Lung microvascular endothelial cell (primary cell): ENCODE measurements at places on chromosomes 2 and 18.
A peak's percentile ranks its signal among the peaks of the same experiment; 100 is the strongest.

DNA sequence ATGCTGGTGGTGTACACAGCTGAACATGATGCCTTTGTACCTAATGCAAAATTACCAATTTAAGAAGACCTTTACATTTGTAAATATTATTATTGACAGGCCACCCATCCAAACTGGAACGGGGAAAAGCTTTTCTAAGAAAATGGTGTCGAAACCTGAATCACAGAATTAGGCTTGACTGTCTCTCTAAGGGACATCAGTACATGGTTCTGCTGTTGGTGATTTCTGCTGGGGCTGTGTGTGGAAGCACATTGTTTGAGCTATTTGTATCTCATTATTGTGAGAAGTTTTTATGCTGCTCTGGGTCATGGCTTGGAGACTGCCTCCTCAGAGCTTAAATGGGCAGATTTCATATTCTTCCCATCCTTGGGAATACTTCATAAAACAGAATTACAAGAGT is 420.9 kb upstream of the POU3F3 start:
- DNase-seq, result no peak

DNA sequence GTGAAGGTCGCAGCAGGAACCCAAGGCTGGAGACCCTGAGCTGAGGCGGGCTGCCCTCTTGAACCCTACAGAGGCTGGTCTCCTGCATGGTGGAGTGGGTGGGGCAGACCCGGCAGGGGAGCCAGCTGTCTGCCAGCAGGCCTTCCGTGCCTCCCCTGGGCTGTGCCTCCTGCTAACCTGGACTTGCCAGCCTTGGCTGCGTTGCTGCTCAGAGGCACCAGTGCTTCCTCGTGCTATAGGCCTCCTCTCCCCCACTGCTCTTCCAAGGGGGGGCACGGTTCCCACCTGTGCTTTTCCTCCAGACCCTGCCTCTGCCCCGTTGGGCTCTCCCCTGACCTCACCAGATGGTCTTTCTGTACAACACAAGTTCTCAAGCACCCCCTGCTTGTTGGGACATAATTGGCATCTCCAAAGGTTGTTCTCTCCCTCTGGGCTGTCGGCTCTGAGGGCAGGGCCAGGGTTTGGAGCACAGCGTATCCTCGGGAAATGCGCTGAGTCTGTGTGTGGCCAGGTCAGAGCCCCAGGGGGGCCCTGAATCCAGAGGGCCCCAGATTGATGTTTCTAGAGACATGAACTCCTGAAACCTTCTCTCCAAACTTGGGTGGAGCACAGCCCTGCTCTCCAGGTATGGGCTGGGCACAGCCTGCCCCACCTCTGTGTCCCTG is 6.7 kb downstream of the ARHGEF4 start:
- DNase-seq, result no peak

DNA sequence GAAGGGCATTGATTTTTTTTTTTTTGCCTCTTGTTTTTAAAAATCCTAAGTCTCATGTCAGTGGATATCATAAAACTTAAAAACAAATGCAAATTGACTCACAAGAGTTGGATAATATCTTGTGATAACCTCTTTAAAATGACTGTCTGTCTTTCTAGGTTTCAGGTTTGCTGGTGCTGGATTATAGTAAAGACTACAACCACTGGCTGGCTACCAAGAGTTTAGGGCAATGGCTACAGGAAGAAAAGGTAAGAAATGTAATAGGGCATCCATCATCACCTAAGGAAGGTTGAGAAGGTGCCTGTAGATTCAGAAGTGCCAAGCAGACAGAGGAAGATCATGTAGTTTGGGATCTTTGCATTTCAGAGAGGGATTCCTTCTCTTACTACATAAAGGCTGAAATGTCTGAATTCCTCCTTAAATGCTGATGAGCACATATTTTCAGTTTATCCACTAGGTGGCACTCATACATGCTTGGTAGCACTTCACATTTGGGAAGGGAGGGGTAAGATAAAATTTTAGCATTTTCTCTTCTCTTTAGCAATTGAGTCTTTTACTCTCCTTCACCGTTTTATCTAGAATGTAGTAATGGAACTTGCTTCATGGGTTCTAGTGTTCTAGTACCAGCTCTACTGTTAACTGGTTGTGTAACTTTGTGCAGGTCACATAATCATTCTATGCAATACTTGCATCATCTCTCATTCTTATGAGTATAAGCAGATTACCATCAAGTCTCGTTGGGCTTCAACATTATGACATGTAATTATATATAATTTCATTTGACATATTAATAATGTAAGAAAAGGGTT is 21.1 kb downstream of the CPS1 start:
- DNase-seq, result peak; percentile 45

GRCh38 chr2:28532399-28532798 is 36.5 kb downstream of the PLB1 start:
- DNase-seq, result no peak

DNA sequence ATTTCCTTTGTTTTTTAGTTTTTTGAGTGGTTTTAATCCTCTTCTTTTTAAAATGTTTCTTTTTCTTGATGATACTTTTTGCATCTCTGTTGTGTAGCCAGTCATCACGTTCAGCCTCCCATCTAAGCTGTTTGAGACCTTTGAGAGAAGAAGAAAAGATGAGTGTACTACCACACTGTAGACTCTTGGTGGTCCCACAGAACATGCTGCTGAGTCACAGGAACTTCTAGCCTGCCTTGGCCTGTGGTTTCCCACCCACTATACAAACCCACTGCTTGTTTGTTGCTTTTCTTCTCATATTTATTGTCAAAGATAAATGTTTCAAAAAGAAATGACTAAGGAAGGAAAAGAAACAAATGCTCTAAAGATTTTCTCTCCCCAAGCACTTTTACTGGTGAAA is 5.5 kb downstream of the CEBPZOS start:
- no peak for DNase-seq

DNA sequence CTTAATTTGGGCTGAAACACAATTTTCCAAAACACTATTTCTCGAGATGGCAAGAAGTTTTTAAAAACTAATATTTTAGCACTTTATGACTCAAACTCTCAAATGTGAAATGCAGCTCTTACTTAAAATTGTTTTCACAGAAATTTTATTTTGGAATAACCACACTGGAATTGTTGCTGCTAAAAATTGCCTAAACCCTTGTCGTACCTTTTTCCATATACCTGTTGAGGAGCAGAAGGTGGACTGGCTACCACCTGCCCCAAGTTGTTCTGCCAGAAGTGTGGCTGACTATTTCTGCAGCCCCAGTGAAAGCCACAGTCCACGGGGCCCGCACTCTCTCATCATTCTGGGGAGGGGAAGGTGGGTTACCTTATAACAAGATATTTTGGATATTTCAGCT is 23.4 kb downstream of the TNFRSF11A start:
- DNase-seq, result no peak

DNA sequence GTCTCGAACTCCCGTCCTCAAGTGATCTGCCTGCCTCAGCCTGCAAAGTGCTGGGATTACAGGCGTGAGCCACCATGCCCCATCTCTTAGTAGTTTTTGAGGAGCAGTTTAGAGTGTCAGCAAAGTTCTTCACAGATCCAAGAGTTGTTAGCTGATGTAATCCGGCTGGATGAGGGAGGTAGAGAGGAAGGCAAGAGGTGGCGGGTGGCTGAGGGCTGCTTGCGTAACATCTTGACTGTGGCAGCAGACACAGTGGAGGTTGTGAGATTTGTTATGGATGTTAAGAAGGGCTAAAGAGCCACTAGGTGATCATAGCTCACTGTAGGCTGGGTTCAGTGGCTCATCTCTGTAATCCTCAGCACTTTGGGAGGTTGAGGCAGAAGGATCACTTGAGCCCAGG is 19.5 kb upstream of the FAM136A start:
- DNase-seq, result no peak

GRCh38 chr2:240319221-240319854 is 116.1 kb upstream of the GPC1 start:
- no peak for DNase-seq
